Mucosa of descending colon (tissue), 3 donors: ENCODE measurements at places on chromosomes 5 and 9. TPM values are rescaled to one million over a fixed set of nuclear protein-coding genes. Genes with fewer than 3 reads are reported as not detected.

GPSM1 gene
- 2.4 TPM for total RNA-seq

FAM174A gene
- 15.7 TPM for total RNA-seq

PRSS3 gene
- 326 TPM for total RNA-seq

CATSPER3 gene
- total RNA-seq, result 1.5 TPM

GPR150 gene
- total RNA-seq, result 0.28 TPM

ITGA2 gene
- total RNA-seq, result 8.0 TPM

MARCHF11 gene
- not detected for total RNA-seq

WNK2 gene
- total RNA-seq, result 201 TPM

SLC34A3 gene
- not detected for total RNA-seq

CRHBP gene
- not detected for total RNA-seq

NMUR2 gene
- not detected for total RNA-seq

LCN15 gene
- 17.2 TPM for total RNA-seq

FOXD4L5 gene
- 0.14 TPM for total RNA-seq

ADRB2 gene
- 1.4 TPM for total RNA-seq

SLC36A3 gene
- not detected for total RNA-seq

CDKN2B gene
- 64.8 TPM for total RNA-seq
